ENCODE measurements at places on chromosomes 5 and 9. TPM values are rescaled to one million over a fixed set of nuclear protein-coding genes. Genes with fewer than 3 reads are reported as not detected.

- DNase-seq, result no peak
- H3K4me3 ChIP-seq, result no peak overlapping the region
- peaks cover 28% of the 10 kb centered on the region for H3K4me1 ChIP-seq
- no peaks in the 10 kb centered on the region for H3K27me3 ChIP-seq
- no peaks in the 10 kb centered on the region for H3K36me3 ChIP-seq
Measured at GRCh38 chr5:171966270-171966669, 40.2 kb downstream of the FBXW11 start.

TLE1 gene
- total RNA-seq, result 35.2 TPM

GRCh38 chr5:103327893-103328292, 69.3 kb downstream of the MACIR start:
- no peak overlapping the region for H3K4me3 ChIP-seq
- DNase-seq, result no peak
- no peaks in the 10 kb centered on the region for H3K27me3 ChIP-seq
- H3K27ac ChIP-seq, result no peak overlapping the region
- H3K36me3 ChIP-seq, result no peaks in the 10 kb centered on the region

DNA sequence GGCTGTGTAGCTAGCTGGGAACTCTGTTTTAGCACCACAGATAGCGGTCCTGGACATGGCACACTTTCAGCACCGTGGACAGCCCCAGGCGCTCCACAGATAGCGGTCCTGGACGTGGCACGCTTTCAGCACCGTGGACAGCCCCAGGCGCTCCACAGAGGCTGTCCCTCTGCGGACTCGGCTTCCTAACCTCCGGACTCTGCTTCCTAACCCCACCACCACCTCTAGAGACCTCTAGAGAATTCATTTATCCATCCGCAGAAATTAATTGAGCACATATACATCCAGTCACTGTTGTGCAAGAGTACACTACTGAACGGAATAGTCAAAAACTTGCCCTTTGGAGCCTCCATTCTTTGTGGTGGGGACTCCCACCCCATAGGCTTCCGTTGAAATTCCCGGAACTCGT, 27.4 kb downstream of the UNC5A start:
- no peaks in the 10 kb centered on the region for H3K36me3 ChIP-seq
